ENCODE measurements at places on chromosomes 16 and 17. TPM values are rescaled to one million over a fixed set of nuclear protein-coding genes. Genes with fewer than 3 reads are reported as not detected.

ZG16 gene
- not detected for total RNA-seq

- H3K36me3 ChIP-seq, result no peaks in the 10 kb centered on the region
- H3K27me3 ChIP-seq, result no peaks in the 10 kb centered on the region
- H3K4me3 ChIP-seq, result no peak overlapping the region
Measured at GRCh38 chr17:63919311-63919723, 678 bp upstream of the GH1 start.

DNA sequence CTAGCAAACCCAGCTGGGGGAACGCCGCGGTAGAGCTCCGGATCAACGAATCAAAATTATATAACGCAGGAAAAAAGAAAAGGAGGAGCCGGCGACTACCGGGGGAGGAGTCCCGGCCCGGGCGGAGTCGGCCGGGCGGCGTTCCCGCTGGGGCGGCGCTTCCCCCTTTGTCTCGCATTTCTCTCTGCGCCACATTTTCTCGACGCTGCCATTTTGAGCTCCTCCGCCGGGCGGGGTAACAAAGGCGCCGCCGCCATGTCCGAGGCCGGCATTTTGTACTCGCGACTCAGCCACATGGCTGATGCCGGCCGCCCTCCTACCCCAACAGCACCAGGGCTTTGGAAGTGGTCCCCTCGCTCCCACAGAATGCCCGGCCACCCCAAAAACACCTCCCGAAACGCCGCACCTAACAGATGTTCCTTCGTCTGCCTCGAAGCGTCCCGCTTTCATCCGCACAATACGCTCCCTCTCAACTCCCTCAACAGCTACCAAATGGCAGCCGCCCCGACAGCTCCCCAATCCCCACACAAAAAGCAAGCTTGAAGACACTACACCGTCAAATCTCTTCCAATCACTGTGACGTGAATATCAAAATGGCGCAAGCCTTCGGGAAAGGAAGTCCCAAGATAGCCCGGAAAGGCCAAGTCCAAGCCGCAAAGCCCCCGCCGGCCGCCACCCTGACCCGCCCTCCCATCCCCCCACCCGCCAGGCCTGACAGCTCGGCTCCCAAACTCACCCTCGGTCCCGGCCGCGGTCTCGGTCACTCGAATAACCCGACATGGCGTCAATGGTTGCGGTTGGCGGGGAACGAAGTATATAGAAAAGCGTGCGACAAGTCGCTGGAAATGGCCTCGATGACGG, 519 bp downstream of the DDX5 start:
- H3K27me3 ChIP-seq, result no peaks in the 10 kb centered on the region
- peak overlapping the region; percentile 100 for H3K4me3 ChIP-seq
- peaks cover 56% of the 10 kb centered on the region for H3K36me3 ChIP-seq

DNA sequence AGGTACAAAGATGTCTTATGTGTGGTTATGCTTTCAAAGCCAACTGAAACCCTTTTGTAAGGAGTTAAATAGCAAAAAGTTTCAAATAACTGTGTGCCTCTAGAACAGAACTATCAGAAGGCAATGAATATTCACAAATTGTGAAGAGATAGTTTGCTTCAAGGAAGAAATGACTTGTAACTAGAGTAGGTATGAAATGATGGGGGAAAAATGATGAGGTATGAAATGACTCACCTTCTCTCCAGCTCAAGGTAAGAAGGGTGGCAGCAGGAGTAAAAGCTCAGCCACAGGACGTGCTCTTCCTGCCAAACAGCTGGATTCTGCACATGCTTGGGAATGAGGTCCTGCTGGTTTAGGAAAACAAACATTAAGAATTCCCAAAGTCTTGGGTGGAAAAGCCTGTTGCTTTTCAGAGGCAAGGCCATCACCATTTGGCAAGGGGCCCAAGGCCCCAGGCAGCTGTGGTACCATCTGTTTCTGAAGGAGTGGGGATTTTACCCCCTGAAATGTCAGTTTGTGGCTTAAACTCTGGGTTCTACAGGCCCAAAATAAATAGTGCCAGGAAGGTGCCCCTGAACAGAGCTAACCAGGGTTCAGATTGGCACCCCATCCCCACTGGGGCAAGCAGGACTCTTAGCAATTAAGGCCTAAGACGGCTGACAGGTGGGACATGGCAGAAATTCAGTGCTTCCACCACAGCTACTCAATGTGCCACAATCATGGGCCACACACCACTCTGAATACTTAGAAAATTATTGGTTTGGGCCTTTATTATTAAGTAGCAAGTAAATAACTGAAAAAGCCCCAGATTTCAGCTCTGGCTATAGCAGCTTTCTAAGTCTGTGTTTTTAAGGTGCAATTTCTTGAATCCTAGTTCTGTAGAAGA, 13.3 kb downstream of the HERPUD1 start:
- peaks cover 29% of the 10 kb centered on the region for H3K4me1 ChIP-seq
- peaks cover 52% of the 10 kb centered on the region for H3K36me3 ChIP-seq
- peak overlapping the region; percentile 23 for H3K27ac ChIP-seq
- DNase-seq, result peak; percentile 85
- no peaks in the 10 kb centered on the region for H3K27me3 ChIP-seq

TSEN54 gene
- 34.3 TPM for total RNA-seq

- no peaks in the 10 kb centered on the region for H3K27me3 ChIP-seq
- no peak overlapping the region for H3K27ac ChIP-seq
- no peak for DNase-seq
- no peaks in the 10 kb centered on the region for H3K4me1 ChIP-seq
- H3K36me3 ChIP-seq, result no peaks in the 10 kb centered on the region
Measured at GRCh38 chr16:81515721-81516120, 71.1 kb downstream of the CMIP start.

DNA sequence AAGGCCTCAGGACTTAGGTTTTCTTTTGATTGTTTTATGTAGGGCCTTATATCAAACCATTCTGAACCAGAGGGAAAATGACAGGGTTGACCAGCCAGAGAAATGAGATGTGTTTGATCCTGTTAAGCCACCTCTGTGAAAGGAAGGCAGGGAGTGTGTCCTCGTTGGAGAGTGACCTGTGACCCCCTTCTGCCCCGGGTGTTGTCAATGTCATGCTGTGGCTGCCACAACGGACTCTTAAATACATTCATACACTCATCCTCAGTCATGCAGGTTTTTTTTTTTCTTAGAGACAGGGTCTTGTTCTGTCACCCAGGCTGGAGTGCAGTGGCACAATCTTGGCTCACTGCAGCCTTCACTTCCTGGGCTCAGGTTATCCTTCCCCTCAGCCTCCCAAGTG, 6.1 kb downstream of the MYCBPAP start:
- H3K36me3 ChIP-seq, result no peaks in the 10 kb centered on the region
- no peak overlapping the region for H3K4me3 ChIP-seq
- H3K27me3 ChIP-seq, result no peaks in the 10 kb centered on the region
- no peak overlapping the region for H3K27ac ChIP-seq

- no peaks in the 10 kb centered on the region for H3K27me3 ChIP-seq
- no peak overlapping the region for H3K4me3 ChIP-seq
- no peak for DNase-seq
- peaks cover 20% of the 10 kb centered on the region for H3K4me1 ChIP-seq
- H3K36me3 ChIP-seq, result no peaks in the 10 kb centered on the region
Measured at GRCh38 chr16:54652201-54652770, 278.4 kb upstream of the IRX5 start.

DNA sequence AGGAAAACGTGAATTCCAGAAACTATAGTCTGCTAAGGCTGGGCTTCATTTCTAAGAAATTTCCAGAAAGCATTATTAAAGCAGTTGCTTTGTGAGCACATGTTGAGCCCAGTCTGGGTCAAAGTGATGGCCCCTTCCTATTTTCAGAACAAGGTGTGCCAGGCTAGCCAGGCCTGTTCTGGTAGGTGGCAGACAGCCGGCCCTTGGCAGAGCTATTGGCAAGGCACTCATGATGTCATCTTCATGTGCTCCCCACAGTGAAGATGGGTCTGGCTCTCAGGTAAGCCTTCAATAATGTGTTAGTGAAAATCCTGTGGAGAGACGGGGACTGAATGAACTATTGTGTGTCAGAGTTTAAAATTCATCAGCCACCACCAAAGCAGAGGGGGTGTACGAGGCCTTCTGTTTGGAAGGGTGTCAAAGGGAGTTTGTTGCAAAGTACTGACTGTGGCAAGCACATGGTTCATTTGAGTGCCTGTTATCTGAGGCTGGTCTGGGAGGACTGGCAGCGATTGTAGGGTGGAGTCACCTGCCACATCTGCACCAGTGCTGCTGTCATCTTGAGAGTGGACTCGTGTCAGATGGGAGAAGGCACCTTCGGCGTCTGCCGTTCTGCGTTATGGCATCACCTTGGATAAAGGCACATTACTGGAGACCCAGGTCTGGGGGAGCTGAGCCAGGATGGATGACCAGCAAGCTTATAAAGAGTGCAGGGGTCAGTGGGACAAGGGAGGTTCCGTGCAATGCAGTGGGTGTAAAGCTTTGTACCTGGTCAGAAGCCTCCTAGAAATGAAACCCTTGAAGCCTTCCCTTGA, 43.4 kb downstream of the KSR1 start:
- peaks cover 9% of the 10 kb centered on the region for H3K4me1 ChIP-seq
- no peak overlapping the region for H3K4me3 ChIP-seq
- H3K27ac ChIP-seq, result no peak overlapping the region
- H3K27me3 ChIP-seq, result no peaks in the 10 kb centered on the region
- DNase-seq, result no peak

DNA sequence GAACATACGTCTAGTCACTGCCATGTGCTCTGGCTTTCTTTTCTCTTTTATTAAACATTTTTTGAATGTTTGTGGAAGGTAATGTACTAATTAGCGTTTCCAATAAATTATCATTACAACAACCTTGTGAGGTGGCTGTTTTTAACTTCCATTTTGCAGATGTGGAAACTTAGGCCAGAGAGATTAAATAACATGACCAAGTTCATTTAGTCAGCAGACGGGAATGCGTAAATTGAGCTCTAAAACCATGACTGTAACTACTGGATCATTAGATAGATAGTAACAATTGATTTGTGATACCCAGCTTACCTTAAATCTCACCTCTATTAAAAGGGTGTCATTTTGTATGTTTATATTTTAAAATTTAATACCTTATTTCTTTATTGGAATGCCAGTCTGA, 49.4 kb downstream of the RABEP1 start:
- no peak overlapping the region for H3K4me3 ChIP-seq
- H3K36me3 ChIP-seq, result peaks cover 5% of the 10 kb centered on the region
- no peak for DNase-seq
- no peak overlapping the region for H3K27ac ChIP-seq
- H3K27me3 ChIP-seq, result no peaks in the 10 kb centered on the region
- 0 out of 2 replicates have a peak, but pooled peaks cover 6% of the 10 kb centered on the region for H3K4me1 ChIP-seq

DNA sequence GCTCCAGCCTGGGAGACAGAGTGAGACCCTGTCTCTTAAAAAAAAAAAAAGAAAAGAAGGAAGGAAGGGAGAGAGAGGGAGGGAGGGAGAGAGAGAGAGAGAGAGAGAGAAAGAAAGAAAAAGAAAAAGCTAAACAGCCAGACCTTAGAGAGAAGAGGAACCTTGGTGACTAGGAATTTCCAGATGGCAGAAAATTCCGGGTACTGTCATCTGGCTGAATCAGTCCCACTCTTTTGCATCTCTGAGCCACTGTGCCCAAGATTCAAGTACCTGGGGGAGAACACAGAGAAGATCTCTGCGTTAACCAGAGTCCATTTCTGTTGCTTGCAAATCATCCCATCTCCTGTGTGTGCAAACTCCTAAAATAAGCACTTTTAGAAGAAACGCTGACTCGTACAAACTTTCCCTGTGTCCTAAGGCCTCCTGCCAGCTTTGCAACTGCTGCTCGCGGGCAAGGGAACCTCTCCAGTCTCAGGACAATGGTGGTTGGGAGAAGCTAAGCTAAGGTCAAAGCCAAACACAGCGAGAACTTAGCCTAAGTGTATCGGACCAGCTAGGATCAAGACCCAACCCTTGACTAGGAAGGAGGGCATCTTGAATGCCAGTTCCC, 18.0 kb downstream of the BMERB1 start:
- DNase-seq, result no peak
- no peak overlapping the region for H3K4me3 ChIP-seq
- no peak overlapping the region for H3K27ac ChIP-seq
- no peaks in the 10 kb centered on the region for H3K4me1 ChIP-seq

FOXJ1 gene
- total RNA-seq, result 0.23 TPM

DNA sequence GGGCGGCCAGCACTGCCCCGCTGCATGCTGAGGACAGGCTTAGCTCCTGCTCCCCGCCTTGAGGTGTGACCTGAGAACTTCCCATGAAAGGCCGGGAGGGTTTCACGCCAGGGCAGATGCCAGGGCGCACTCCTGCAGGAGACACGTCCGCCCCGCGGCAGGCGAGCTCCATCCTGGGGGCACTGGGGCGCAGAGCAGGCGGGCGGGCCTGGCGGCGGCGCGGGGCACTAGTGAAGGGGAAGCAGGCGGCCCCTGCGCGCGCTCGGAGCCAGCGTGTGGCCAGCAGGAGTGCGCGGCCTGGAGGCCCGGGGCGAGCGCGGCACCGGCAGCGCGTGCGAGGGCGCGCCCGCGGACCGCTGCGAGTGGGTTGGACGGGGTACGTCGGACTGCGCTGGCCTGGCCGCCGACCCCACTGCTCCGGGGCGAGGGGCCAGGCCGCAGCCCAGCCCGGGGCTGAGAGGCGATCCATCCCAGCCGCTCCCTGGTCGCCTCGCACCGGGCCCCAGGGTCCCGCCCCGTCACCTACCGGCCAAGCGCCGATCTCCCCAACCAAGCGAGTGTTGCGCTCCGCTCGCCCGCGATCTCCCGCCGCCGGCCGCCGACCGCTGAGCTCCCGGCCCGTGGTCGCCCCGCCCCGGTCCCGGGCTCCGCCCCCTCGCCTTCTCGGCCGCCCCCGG, at the start of gene MAP3K14:
TSS of gene MAP3K14 (minus strand) at position 587 of the 677 bp plus-strand sequence. CDS start 26,275 bp downstream, outside the sequence.
- H3K36me3 ChIP-seq, result no peaks in the 10 kb centered on the region
- H3K4me1 ChIP-seq, result peaks cover 31% of the 10 kb centered on the region
- H3K27ac ChIP-seq, result peak within 1 kb of the TSS; percentile 37
- no peaks in the 10 kb centered on the region for H3K27me3 ChIP-seq
- peak; percentile 77 for DNase-seq
- H3K4me3 ChIP-seq, result peak within 1 kb of the TSS; percentile 72

DNA sequence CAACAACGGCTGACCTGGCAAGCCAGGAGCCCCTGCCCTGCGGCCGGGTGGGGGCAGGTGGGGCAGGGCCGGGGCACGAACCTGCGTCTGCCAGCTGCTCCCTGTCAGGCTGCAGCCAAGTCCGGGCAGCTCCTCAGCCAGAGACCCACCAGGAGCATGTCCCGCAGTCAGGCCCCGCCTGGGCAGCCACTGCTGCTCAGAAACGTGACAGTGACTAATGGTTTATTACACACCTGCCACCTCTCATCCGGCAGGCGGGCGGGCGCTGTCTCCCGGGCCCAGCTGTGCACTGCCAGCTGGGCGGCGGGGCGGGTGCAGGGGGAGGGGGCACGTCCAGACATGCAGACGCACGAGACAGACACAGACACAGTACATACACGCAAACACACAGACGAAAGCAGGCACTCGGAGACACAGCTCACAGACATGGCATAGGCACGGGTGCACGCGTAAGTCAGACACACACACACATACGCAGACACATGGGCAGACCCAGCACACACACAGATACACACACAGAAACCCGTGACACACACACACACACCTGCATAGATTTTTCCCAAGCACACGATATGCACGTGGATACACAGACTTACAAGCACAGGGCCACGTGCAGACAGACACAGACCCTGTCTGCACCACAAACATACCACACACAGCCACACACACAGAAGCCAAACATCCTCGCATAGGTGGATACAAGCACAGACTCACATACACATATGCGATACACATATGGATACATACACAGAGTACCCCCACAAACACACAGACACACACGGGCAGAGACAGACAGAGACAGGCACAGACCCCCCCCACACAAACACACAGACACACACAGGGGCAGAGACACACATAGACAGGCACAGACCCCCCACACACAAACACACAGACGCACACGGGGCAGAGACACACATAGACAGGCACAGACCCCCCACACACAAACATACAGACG, 248.3 kb upstream of the CIBAR2 start:
- H3K27ac ChIP-seq, result peak overlapping the region; percentile 79
- H3K27me3 ChIP-seq, result no peaks in the 10 kb centered on the region
- peak; percentile 94 for DNase-seq
- H3K4me1 ChIP-seq, result peaks cover 33% of the 10 kb centered on the region
- no peak overlapping the region for H3K4me3 ChIP-seq

Measured in SJCRH30 (cell line).